Central memory CD8-positive, alpha-beta T cell (primary cell): ENCODE measurements at places on chromosomes 2 and 18.

DNA sequence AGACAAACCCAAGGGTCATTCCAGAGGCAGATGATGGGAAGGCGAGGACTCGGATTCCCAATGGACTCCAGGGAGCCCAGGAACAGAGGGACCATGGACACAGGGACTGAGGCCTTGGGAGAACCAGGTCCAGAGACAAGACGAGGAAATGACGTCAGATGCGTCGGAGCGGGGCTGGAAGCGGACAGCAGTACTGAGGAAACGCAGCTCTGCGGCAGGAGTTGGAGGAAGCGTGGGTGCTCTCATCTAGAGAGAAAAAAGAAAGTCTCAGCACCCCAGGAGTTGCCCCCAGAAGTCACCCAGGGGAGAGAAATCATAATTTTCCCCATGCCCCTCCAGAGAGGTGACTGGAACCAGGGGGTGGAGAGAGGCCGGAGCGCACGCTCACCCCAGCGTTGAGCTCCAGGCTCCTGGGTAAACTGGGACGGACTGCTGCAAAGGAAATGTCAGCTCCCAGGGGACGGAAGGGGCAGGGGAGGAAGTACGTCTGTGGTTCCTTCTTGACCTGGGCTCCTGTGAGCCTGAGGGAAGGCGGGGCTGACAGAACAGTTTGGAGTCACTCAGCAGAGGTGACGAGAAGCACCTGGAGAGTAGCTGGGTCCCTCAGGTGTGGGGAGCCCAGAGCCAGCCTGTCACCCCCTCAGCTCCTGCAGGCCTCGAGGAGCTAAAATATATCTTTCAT is 44.7 kb downstream of the CMPK2 start:
- no peak for DNase-seq

- no peak for DNase-seq
These were observed 112.6 kb downstream of the CERS6 start for GRCh38 chr2:168568476-168569267.

DNA sequence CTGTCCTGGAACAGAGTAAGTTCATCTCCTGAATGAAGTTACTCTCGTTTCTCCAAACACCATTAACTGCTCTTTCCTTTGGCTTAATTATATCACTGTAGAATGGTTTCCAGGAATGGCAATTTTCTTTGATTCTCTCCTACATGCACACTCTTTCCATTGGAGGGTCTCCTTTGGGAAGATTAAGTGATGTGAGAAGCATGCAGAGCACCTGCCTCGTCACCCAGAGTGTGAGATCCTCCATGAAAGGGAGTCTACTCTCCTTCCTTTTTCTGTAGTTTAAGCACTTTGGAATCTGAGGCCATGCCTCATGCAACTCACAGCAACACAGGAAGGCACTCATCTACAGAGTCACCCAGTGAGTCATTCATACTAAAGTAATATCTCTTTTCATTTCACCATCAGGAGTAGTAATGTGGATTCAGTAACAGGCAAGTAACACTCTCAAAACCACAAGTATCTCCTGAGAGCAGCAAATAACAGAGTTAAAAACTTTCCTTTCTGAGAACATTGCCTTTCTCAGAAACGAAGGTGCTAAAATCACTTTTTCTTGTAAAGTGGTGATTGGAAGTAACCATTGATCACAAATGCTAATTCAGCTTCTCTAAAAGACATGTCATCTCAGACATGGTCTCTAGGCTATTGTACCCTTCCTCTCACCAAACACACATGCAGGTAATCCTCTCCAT is 52.8 kb upstream of the IL1RL1 start:
- DNase-seq: no peak

DNA sequence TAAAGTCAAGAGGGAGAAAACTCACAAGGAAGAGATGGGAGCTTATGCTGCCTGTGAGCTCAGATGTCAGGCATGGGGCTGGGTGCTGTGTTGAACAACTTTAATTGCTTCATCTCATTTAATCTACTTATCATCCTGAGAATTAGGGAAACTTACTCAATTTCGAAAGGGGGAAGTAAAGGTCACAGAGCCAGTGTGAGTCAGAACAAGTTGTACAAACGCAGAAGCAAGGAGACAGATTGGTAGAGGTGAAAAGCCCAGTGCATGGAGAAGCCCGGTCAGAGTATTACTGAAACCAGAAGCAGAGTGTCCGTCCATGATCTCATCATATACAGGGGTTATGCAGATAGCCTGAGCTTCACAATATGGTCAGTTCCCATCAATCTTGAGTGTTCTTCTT is 281.1 kb upstream of the POU3F3 start:
- DNase-seq: no peak

DNA sequence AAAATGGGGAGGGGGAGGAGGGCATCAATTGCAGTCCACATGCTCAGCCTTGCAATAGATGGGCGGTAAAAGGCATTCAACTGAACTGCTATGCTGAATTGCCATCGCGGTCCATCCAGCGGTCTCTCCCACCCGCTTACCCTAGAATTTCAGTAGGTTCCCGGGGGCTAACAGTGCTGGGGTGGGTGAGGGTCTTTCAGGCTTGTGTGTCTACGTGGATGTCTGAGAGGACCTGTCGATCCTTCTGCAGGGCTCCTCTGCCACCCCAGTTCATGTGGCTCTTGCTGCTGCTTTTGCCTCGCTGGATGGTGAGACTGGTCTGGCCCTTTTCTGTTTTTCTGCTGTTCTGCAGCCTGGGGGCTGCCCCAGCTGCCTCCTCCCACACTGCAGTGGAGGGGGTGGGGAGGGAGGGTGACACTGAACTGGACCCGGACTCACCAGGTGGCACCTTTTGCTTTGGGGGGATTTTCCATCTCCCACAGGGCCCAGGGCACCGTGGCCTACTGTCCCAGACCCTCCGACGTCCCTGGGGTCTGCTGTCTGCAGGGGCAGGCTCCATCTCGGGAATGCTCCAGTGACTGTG is 14.1 kb downstream of the ACKR3 start:
- DNase-seq: no peak

DNA sequence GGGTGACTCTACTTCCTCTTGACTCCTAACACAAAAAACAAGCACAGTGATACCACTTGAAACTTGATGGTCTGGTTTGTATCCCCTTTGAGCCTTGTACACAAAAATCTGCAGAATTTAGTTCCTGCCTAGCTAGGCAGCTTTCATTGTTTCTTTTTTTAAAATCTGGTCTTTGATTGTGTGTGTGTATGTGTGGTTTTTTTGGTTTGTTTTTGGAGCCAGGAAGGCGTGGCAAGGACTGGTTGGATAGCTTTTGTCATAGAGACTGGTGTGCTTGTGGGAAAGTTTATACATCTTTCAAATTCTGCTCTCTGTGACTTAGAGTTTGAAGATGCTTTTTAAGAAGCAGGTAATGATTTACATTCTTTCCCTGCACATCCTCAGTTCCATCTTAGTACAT is 127.4 kb downstream of the TANC1 start:
- no peak for DNase-seq

DNA sequence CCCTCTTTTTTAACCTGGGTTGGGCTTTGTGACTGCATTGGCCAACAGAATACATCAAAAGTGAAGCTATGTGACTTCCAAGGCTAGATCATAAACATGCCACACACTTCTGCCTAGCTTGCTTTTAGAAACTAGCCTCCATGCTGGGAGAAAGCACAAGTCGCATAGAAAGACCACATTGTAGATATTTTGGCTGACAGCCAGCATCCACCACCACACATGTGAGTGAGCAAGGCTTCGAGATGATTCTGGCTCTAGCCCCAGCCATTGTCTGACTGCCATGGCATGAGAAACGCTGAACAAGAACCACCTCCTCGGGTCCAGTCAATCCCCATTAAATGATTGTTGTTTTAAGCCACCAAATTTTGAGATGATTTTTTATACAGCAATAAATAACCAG is 66.8 kb upstream of the STPG4 start:
- no peak for DNase-seq

DNA sequence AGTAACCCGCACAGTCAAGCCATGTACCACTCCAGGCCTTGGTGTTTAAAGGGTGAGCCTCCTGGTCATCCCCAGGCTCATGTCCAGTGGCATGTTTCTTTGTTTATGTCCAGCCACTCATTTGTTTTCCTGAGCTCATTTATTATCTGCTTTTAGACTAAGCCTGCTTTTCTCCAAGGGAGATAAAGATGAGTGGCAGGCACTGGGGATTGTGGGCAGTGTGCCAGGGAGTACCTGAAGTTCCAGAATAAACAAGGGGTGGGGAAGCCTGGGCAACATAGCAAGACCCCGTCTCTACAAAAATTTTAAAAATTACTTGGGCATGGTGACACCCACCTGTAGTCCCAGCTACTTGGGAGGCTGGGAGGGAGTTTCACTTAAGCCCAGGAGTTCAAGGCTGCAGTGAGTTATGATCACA is 1.9 kb downstream of the ANXA4 start:
- DNase-seq: no peak

GRCh38 chr2:123648016-123648415 is 377.1 kb upstream of the CNTNAP5 start:
- no peak for DNase-seq

- DNase-seq: no peak
These were observed 62.1 kb upstream of the HDAC4 start for GRCh38 chr2:239462671-239463506.
